Activated CD8-positive, alpha-beta memory T cell treated with anti-CD3 and anti-CD28 coated beads, Interleukin-2, amount 10 ng/mL, durations not matched to agents 7 days and 5 days (primary cell): ENCODE measurements at places on chromosomes 4 and X. TPM values are rescaled to one million over a fixed set of nuclear protein-coding genes. Genes with fewer than 3 reads are reported as not detected.
A peak's percentile ranks its signal among the peaks of the same experiment; 100 is the strongest.

Gene PF4V1
- not detected for total RNA-seq

Gene GPR173
- total RNA-seq = 0.20 TPM

Gene ADH1B
- total RNA-seq = not detected

Gene CLIC2
- 0.35 TPM for total RNA-seq

Gene GPC4
- not detected for total RNA-seq

- no peak overlapping the region for H3K4me3 ChIP-seq
- H3K36me3 ChIP-seq = no peaks in the 10 kb centered on the region
- H3K4me1 ChIP-seq = no peaks in the 10 kb centered on the region
- H3K27ac ChIP-seq = no peak overlapping the region
Observed at GRCh38 chr4:158605393-158605792, 66.3 kb downstream of the C4orf46 start.

DNA sequence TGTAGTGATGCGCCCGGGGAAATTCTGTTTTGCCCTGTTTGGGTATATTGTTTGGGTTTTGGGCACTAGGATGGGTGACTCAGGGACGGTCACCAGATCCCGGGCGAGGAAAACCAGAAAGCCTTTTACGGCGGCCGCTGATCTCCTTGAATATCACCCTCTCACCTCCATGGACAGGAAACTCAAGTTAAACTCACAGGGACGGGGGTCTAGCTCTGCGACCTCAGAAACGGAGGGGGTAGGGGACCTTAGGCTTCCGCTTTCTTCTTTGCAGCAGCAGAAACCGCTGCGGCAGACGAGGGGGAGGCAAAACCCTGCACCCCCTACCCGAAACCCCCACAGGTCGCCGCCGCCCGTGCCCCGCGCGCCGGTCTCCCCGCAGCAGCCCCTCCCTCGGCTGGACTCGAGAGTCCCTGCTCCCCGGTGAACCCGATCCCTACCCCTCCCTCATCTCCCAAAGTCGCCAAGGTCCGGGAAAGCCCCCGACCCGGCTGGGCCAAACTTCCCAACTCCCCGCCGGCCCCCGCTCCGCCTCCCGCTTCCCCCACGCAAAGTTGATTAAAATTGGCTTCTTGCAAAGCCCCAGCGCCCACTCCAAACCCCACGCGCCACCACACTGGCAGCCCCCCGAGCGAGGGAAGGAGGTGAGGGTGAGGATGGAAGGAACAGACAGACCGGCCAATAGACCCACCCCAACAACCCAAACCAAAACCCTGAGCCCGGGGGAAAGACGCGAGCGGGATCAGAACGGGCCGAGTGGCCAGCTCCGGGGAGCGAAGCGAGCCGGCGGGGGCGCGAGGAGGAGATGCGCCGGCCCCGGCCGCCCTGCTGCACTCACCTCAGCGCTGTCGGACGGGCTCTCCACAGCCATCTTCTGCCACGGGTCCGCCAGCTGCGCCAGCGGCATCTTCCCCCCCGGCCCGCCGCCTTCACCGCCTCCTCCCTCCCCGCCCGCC is 705 bp downstream of the RPS6KA3 start:
- H3K4me3 ChIP-seq = peak overlapping the region; percentile 93
- H3K36me3 ChIP-seq = peaks cover 5% of the 10 kb centered on the region
- no peaks in the 10 kb centered on the region for H3K27me3 ChIP-seq
- H3K4me1 ChIP-seq = peaks cover 24% of the 10 kb centered on the region

DNA sequence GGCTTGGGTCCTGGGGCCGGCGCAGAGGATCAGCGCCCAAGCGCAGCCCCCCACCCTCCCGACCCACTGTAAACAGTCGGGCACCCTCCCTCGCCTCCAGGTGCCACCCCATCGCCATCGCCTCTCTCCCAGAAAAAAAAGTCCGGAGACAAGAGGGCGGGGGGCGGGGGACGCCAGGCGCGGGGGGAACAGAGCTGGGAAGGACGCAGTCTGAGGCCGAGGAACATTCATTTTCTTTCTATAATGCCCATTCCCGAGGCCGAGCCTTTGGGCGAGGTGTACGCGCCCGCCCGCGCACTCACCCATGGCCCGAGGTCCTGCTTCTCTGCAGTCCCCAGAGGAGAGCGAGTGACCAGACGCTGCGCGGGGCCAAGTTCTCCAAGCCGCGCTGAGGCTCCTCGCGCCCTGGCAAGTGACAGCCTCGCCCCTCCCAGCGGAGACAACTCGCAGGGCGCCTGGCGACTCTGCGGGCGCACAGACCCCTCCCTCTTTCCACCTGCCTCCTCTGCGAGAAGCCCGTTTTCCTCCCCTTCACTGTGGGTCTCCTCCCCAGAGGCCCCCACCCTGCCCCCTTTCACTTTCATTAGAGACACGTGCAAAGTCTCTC is 63.5 kb upstream of the WDR17 start:
- no peak for DNase-seq
- H3K36me3 ChIP-seq = no peaks in the 10 kb centered on the region
- peaks cover 3% of the 10 kb centered on the region for H3K4me1 ChIP-seq
- H3K27me3 ChIP-seq = peaks cover 40% of the 10 kb centered on the region
- H3K4me3 ChIP-seq = peak overlapping the region; percentile 7

DNA sequence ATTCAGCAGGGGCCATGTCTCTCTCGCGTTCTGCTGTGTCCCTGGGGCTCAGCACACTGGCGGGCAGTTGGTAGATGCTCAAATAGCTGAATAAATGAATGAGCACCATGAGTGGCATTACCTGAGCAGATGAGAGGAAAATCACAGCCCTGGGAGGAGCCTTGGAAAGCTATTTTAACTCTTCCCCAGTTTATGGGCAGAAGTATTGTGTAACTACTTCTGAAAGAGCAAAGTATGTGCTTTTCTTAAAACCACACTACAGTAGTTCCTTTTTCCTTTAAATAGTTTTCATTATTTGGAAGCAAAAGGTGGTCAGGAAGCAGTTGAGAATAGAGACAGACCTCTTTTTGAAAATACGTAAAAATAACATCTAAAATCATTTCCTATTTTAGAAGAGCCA is 3.0 kb upstream of the PLAC1 start:
- H3K36me3 ChIP-seq = no peaks in the 10 kb centered on the region
- H3K4me3 ChIP-seq = no peak overlapping the region
- H3K27ac ChIP-seq = no peak overlapping the region
- DNase-seq = no peak
- H3K27me3 ChIP-seq = peaks cover 12% of the 10 kb centered on the region

DNA sequence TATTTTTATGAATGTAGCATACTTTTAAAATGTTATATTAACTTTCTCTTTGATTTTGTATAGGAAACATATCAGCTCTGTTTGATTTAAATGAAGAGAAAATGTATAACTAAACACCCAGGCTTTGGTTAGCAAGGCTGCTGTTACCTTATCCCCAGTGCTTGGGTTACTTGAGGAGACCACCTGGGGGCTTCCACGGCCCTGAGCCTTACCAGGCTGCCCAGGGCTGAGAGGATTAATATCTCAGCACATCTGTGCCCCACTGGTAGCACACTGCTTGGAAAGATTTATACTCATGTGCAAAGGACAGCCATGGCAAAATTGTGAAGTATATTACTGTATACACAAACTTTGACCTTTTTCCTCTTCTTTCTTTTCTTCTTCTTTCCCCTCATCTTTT is 752.9 kb downstream of the RAPGEF2 start:
- no peaks in the 10 kb centered on the region for H3K27me3 ChIP-seq
- no peak overlapping the region for H3K27ac ChIP-seq
- DNase-seq = no peak
- no peaks in the 10 kb centered on the region for H3K4me1 ChIP-seq
- no peaks in the 10 kb centered on the region for H3K36me3 ChIP-seq
- no peak overlapping the region for H3K4me3 ChIP-seq

- H3K4me3 ChIP-seq = no peak overlapping the region
- no peaks in the 10 kb centered on the region for H3K4me1 ChIP-seq
- DNase-seq = no peak
- no peaks in the 10 kb centered on the region for H3K27me3 ChIP-seq
Observed at GRCh38 chrX:55111578-55112254, 22.9 kb downstream of the PAGE2 start.

GRCh38 chrX:153587342-153587741 is 11.6 kb downstream of the CCNQ start:
- H3K27ac ChIP-seq = no peak overlapping the region
- DNase-seq = no peak
- no peak overlapping the region for H3K4me3 ChIP-seq

DNA sequence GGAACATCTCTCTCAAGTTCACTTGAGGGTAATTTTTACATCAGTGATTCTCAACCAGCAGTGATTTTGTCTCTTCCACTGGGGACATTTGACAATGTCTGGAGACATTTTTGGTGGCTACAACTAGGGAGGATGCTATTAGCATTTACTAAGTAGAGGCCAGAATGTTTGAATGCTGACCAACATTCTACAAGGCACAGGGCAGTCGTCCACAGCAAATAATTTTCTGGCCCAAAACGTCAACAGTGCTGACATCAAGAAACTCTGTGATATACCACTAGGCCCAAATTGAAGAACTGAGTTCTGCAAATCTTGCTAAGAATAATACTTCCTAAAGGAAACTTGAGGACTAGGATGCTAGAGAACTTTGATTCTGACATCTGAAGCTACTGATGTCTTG is 7.1 kb downstream of the KLKB1 start:
- H3K4me1 ChIP-seq = no peaks in the 10 kb centered on the region
- no peak overlapping the region for H3K4me3 ChIP-seq
- H3K27ac ChIP-seq = no peak overlapping the region
- no peaks in the 10 kb centered on the region for H3K27me3 ChIP-seq
- H3K36me3 ChIP-seq = no peaks in the 10 kb centered on the region

DNA sequence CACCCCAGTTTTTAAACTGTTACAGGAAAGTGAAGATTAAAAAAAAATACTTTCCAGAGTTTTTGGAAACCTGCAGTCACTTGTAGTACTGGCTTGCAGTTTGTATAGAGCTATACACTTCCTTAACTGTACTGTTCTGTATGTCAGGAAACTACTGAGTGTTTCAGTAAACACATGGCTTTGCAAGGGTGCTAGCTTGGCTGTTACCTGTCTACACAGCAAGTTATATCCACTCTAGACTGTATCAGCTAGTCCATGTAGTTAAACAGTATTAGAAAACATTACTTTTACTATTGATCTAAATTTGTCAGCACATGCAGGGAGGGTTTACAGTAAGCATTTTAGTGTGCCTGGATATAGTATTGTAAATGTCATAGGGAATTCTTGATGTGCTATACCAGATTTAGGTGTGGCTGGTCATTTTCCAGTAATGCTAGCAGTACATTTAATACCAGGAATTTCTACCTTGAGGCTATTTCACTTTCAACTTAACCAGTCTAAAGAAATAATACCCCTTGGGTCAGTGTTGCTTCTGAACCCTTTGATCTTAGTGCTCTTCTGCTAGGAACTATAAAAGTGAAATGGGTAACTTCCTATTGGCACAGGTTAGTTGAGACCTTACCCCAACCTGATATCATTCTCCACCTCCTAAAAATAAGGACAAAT is 192.3 kb upstream of the ANKRD50 start:
- no peak for DNase-seq
- no peaks in the 10 kb centered on the region for H3K4me1 ChIP-seq
- no peaks in the 10 kb centered on the region for H3K36me3 ChIP-seq
